ENCODE measurements at places on chromosomes 7 and 10.

- DNase-seq, result no peak
Observed at GRCh38 chr10:114485696-114486400, 81.5 kb upstream of the AFAP1L2 start.

DNA sequence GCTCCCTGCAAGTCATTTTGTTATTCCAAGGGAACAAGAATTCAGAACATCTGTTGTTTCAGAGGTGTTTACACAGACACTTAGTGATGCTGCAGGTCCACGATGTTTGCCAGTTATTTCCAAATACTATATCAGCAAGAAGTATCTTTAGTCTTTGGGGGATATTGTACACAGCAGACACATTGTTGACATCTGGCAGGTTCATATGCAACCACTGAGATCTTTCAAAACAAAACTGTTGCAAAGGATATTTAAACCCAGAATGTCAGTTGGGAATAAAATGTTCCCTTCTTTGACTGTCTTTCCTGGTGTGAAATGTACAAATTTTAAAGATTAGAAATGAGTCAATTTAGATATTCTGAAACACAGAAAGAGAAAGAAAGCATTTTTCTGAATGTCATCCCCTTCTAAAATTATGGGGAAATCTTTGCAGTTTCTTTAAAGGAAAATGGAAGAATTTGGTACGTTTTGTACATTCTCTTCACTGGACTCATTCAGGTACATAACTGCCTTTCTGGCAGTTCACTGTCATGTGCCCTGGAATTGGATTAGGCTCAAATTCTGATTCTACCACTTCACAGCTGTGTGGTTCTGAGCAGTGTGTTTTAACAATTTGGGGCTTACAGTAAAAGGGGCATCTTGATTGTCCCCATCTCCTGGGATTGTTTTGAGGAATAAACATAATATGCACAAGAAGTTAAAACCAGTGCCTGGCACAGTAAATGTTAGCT lies 40.3 kb upstream of the CELF2 start:
- DNase-seq, result no peak

- DNase-seq, result no peak
Observed at GRCh38 chr7:137390076-137390475, 46.5 kb upstream of the PTN start.

DNA sequence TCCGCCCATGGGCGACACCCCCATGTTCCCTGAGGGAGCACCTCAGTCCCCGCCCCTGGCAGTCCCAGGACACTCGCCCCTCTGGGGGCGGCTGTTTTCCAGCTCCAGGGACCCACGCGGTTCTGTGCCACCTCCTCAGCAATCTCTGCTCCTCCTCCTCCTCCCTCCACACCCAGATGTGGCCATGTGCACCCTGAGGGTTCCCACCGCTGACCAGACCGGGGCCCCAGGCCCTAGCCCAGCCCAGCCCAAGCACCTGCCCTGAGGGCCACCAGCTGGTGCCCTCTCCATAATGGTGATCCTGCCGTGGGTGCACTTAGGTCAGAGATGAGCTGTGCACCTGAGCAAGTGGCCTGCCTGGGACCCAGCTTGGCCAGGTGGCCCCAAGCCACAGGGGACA lies 25.1 kb downstream of the AP5Z1 start:
- DNase-seq, result no peak

- peak; percentile 27 for DNase-seq
Observed at GRCh38 chr7:45253368-45253767, 95.8 kb downstream of the RAMP3 start.

DNA sequence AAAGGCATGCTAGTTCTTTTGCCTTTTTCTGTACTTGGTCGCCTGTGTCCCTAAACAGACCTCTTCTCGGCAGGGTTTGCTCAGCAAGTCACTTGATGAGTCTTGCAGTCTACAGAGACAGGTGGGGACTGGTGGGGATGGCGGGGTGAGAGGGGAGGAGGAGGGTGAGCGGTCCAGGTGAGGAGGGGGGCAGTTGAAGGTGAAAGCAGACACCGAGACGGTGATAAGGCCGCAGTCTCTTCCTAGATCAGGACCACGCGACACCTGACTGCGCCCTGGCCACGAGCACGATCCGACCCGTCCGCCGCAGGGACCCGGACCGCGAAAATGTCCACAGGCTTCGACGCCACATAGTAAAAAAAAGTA lies 566 bp downstream of the ASNS start:
- DNase-seq, result no peak

DNA sequence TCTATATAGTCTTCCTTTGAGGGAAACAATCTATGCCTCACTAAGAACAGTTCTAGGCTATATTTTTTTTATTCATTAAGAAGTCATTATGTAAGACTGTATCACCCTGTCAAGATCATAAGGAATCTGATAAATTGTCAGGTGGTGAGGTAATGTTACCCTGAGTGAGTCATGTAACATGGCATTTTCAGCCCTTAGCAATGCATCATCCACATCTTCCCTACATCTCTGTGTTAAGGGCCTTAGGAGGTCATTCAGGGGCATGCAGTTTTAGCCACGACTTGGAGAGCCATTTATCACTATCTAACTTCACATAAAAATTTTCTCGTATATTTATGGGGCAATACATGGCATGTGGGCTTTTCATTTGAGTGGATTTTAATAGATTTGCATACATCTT lies 924.5 kb upstream of the MBL2 start:
- DNase-seq, result no peak

- no peak for DNase-seq
Observed at GRCh38 chr7:157596471-157596870, 259.7 kb downstream of the DNAJB6 start.

DNA sequence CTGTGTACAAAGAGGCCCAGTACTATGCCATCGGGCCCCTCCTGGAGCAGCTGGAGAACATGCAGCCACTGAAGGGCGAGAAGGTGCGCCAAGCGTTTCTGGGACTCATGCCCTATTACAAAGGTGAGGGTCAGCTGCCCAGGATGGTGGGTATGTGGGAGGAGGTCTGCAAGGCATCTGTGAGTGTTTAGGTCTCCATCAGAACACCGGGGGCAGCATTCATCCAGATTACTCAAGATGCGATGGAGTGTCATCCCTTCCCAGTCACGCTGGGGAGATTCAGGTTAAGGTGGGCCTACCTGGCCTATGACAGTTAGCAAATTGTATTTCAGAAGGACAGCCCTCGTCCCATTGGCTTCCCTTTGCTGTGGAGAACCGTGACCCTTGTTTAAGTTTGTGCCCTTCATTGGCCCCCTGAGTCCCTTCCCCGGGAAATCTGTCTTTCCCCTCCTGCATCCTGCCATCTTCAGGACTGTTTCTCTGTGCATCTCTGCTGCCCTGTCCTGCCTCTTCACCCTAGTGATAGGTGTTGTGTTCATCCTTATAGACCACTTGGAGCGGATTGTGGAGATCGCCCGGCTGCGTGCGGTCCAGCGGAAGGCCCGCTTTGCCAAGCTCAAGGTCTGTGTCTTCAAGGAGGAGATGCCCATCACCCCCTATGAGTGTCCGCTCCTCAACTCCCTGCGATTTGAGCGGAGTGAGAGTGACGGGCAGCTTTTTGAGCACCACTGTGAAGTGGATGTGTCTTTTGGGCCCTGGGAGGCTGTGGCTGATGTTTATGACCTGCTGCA lies 9.8 kb downstream of the KCTD7 start:
- DNase-seq, result no peak

DNA sequence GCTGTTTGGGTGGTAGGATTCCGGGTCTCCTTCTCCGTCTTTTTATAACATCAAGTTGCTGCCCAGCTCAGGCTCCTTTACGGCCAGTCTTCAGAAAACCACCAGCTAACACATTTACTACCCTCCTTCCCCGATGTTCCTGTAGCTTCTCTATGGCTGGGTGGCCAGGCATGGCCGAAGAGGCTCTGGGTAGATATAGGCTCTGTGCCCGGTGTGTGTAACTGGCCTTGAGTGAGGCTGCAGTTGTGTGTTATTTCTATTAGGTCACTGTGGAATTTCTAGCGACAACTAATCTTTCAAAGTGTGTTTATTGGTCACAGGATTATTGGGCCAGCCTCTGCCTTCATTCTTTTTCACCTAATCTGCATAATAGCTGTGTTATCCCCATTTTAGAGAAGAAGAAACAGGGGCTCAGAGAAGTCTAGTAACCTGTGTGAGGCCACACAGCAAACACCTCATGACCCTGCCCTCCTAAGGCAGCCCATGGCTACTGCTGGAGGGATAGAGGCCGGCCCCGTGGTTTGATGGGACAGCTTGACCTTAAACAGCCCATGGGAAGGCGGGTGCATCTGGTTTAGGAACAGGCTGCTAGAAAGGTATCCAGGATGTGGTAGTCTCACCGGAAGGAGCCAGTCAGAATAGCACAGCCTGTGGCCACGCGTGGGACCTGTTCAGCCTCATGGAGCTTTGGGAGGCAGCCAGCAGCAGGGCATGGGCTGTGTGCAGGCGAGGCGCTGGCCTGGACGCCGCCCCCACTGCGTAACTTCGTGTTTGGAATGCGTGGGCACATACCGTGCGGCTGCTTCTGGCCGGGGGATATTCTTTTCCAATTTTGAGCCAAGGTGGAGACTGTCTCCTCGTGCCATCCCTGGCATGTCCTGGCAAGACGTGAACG lies 29.7 kb downstream of the HTRA1 start:
- DNase-seq, result peak; percentile 44

- no peak for DNase-seq
Observed at GRCh38 chr10:12783293-12783692, 218.2 kb downstream of the CCDC3 start.

DNA sequence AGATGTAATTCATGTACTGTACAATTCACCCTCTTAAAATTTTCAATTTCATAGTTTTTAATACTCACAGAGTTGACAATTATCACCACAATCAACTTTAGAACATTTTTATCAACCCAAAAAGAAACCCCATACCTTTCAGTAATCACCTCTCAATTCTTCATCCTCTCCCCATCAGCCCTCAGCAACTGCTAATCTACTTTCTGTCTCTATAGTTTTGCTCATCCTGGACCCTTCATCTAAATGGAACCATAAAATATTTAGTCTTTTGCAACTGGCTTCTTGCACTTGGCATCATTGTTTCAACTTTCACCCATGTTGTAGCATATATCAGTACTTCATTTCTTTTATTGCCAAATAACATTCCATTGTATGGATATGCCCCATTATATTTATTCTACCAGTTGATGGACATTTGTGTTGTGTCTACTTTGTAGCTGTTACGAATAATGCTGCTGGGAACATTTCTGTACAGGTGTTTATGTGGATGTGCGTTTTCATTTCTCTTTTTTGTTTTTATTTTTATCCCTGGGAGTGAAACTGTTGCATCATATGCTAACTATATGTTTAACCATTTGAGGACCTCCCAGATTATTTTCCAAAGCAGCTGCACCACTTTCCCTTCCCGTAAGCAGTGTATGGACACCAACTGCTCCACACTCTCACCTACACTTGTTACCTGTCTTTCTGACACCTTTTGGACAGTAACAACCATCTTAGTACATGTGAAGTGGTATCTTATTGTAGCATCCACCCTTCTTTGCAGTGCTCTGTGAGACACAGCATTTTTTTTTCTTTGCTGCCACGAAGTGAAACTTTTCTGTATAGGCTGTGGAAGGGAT lies 65.4 kb upstream of the APBB1IP start:
- no peak for DNase-seq

- no peak for DNase-seq
Observed at GRCh38 chr10:123665491-123666286, 466 bp upstream of the GPR26 start.

DNA sequence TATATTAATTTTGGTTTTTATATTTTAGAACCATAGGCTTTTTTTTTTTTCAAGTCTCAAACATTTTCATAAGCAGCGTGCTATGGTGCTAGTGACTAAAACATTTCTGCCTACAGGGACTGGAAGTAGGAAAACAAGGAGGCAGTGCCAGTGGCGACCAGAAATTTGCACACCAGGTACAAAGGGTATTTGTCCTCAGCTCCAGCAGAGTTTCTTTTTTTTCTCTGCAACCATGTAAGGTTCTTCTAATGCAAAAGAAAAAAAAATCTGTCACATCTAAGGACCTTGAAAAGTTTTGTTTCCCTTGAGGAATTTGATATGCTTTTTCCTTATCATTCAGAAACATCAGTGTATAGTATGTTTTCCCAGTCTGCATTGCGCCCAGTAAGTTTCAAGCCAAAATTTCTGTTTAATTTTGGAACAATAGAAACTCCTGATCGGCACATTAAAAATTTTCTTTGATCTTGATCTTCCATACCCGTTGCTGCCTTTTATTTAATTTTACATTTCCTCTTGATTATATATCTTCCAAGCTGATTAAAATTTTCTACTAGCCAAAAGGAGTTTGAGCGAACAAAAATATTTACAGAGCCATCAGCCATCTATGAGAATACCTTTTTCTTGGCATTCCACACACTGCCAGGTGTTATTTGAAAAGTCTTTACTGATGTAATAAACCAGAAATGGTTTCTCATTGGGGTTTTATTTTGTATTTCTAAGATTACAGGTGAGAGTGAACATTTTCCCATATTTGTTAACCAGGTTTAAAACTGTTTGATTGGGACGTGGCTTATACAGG lies 956 bp upstream of the KLHDC10 start:
- DNase-seq, result no peak

GRCh38 chr10:51103554-51104217 lies 29.4 kb downstream of the PRKG1 start:
- DNase-seq, result no peak

DNA sequence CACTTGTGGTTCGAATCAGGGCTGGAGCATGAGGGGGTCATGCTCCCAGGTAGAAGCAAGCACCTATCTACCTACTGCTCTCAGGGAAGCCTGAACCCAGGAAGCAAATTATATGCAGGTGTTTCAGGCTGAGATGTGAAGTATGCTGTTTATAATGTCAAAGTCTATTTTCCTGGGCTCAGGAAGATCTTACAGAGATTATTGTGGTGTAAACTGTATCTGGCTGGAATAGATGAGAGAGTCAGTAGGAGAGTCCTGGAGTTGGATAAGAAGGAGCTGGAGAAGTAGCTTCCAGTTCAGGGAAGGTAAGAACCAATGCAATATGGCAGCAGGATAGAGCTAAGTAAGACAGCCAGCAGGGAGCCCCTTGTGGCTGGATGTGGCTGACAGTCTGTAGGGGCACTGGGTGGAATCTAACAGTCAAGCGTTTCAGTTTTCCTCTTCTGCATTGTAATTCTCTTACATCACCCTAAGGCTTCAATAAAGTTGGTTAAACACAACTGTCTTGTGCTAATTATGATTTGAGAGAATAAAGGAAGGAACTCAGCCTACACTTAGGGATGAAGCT lies 105.9 kb upstream of the EEPD1 start:
- no peak for DNase-seq
